WTC11 (cell line): ENCODE measurements at places on chromosomes 7 and 10. TPM values are rescaled to one million over a fixed set of nuclear protein-coding genes. Genes with fewer than 3 reads are reported as not detected.

DNA sequence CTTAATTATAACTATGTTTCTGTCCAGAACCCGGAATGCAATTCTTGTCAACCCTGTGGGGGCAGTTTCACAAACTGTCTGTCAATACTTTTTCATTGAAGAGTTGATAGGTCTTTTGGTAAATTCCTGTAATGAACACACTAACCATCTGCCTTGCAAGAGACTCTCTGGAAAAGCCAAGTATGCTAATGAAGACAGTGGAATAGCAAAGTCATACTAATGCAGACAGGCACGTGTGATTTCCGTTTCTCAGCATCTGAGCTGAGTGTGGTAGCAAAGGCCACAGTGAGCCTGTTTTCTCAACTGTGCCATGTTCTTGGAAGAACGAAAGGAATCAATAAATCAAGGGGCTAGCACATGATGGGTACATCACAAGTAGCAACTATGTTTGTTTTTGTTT is 494.1 kb upstream of the NRP1 start:
- no peak for DNase-seq

DNA sequence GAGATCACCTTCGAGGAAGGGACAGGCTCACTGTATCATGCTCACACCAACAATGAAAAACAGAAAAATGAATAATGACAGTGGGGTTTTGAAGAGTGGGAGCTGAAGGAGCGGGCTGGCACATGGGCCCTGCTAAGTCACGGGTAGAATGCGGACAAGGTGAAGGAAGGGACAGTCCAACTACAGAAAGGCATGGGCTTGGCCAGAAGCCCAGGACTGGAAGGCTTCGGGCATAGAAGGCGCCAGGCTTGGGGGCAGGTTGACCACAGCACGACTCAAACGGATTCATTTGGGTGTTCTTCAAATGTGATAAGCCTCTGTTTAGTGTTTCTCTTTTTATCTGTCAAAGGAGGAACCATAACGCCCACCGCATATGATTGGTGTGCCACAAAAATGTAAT is 509.5 kb downstream of the CCSER2 start:
- no peak for DNase-seq

GRCh38 chr10:91643700-91644099 is 10.8 kb upstream of the PPP1R3C start:
- peak; percentile 52 for DNase-seq

DNA sequence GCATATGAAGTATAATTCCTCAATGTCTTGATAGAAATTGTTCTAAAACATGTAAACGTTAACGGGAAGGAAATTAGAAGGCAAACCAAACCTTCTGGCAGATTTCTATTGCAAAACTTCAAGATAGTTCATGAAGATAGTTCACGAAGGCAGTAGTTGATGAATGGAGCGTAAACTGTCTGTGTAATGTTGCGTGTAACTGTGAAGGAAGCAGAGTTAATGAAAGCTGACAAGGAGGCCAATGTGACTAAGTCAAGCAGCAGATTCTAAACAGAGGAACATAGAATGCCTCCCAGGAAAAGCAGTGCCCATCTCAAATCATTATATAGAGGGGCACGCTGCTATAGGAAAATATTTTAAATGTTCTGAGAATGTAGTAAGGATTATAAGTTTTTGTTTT is 659.7 kb upstream of the IGFBP3 start:
- DNase-seq = no peak

- DNase-seq = no peak
These were observed 5.1 kb downstream of the HOXA13 start for GRCh38 chr7:27194686-27195379.

GRCh38 chr10:47224546-47225218 is 75.3 kb upstream of the GDF10 start:
- DNase-seq = no peak

DNA sequence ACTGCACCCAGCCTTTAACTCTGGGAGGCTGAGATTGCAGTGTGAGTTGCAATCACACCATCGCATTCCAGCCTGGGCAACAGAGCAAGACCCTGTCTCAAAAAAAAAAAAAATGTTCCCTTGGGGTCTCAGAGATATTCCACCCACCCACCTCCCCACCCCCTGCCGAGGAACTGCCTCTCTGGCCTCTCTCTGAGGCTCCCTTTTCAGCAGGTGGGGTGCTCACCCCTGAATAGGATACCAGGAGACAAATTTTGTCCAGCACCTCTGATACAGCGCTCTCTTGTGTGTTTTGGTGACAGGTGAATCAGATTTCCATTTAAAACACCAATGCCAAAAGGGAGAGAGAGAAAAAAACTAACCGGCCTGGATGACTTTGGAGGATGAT is 92.6 kb upstream of the KIF5B start:
- DNase-seq = no peak

DNA sequence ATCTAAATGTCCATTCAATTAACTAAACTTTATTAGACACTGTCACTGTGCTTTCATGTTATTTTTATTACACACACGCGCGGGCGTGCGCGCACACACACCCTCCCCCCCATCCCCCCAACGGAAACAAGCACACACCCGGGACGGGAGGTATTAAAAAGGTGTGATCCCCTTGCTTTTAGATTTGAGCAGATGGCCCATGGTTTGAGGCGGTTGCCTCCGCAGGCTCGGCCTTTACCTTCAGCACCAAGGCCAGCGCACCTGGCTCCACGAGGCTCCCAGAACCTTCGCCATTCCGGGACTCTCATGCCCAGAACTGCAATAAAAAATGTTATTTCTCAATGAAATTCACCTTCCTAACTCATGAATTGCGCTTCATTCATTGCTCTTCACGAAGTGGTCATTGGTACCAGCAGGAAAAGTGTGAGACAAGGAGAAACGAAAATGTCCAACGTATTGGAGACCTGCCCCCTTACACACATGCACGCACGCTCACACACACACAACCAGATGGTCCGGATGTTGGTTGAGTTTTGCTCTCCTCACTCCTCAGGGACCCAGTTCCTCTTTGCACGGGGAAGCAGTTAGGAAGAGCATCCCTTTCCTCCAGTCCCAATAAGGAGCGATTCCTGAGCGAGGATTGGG is 20.8 kb upstream of the PTF1A start:
- peak; percentile 75 for DNase-seq

DNA sequence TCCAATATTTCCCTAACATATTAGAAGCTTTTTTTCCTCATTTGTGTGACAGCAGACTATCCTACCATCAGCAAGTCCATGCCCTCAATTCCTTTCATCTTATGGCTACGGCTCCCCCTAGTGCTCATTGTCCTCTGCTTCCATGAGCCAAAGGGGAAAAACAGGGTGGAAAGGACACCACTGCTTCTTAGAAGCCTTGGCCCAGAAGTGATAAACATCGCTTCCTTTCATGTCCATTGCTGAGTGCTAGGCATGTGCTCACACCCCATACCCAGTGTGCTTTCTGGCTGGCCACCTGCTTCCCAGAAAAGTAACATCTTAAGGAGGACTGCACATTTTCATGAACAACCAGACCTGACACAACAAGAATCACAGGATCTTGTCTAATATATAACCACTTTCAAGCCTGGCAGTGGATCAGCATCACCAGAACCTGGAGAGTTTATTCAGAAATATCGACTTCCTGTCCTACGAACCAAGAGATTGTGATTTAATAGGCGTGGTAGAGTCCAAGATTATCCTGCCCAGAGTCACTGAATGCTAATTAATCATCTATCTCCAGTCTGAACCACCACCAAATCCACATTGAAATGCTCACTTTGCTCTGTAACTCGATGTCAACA is 650.5 kb upstream of the SORCS1 start:
- DNase-seq = peak; percentile 67

GRCh38 chr10:110460111-110460809 is 37.4 kb upstream of the DUSP5 start:
- DNase-seq = no peak

DNA sequence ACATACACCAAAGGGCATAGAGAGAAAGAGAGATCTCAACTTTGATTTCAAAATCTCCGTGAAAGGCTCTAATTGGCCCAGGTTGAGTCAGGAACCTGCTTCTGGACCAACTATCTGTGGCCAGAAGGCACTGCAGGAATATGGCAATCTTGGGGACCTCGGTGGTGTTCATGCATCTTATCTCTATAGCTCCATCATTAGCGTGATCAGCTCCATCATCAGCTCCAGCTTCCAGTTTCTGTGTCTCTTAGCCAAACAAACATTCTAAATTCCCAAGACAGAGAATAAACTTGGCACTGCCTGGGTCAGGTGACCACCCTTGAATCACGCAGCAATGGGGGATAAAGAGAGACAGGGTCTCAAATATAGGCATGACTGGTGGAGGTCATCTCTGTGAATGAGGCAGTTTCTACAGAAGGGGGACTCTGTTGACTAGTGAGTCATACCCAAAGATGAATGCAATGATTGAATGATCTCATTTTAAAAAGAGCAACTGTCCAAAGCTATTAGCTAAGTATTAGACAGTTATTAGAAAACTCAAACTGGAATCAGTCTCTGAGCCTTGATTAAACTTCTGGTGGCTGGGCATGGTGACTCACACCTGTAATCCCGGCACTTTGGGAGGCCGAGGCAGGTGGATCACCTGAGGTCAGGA is 5.4 kb upstream of the NRF1 start:
- DNase-seq = no peak

DNA sequence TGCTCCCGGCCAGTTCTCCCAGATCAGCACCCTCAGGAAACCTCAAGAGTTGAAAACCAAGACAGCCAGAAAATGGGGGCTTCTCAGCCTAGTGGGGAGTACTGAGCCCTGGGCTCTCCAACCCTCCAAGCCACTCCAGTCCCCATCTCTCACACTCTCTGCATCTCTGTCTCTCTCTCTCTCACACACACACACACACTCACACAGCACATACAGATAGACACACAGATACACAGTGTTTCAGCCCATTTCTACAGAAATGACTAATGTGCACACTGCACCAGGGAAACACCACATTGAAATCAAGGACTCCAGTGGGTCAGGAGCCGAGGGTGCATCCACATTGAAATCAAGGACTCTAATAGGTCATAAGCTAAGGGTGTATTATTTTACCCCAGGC is 107.5 kb downstream of the MKI67 start:
- DNase-seq = no peak

DNA sequence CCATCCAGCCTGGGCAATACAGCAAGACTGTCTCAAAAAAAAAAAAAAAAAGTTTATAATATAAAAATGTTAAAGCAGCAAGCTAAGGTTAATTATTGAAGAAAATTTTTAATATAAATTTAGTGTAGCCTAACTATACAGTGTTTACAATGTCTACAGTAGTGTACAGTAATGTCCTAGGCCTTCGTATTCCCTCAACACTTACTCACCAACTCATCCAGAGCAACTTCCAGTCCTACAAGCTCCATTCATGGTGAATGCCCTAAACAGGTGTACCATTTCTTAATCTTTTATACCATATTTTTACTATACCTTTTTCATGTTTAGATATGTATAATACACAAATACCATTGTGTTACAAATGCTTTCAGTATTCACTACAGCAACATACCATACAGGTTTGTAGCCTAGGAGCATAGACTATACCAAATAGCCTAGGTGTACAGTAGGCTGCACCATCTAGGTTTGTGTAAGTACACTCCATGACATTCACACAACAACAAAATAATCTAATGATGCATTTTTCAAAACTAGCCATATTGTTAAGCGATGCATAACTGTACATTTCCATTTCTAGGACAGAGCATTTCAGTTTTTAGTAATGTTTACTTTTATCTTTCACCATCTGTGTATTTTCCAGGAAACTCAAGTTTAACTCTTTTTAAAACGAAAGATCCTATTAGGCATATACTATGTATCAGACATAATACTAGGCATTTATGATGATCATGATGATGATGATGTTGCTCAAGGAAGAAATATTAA is 43.3 kb downstream of the CNOT4 start:
- DNase-seq = no peak

Gene GPR146
- 0.87 to 1.1 TPM (median 0.92 TPM) in 3 replicates for total RNA-seq

Gene CDC123
- 137 to 153 TPM (median 143 TPM) in 3 replicates for total RNA-seq

Gene RTKN2
- 16.7 to 20.5 TPM (median 16.8 TPM) in 3 replicates for total RNA-seq

Gene AKAP9
- 29.4 to 35.2 TPM (median 32.7 TPM) in 3 replicates for total RNA-seq

Gene SLC26A3
- total RNA-seq = 0.28 to 0.44 TPM (median 0.30 TPM) in 3 replicates

Gene NKX2-3
- not detected in 3 replicates for total RNA-seq

Gene TMEM178B
- total RNA-seq = 18.0 to 22.3 TPM (median 20.4 TPM) in 3 replicates
